ENCODE measurements at places on chromosomes 6 and 20.
A peak's percentile ranks its signal among the peaks of the same experiment; 100 is the strongest.

- DNase-seq: no peak
Measured at GRCh38 chr6:22828179-22829062, 259.1 kb downstream of the HDGFL1 start.

- DNase-seq: no peak
Measured at GRCh38 chr6:80638213-80639055, 532.0 kb downstream of the BCKDHB start.

GRCh38 chr20:35299780-35300179, 7.6 kb upstream of the FAM83C start:
- no peak for DNase-seq

DNA sequence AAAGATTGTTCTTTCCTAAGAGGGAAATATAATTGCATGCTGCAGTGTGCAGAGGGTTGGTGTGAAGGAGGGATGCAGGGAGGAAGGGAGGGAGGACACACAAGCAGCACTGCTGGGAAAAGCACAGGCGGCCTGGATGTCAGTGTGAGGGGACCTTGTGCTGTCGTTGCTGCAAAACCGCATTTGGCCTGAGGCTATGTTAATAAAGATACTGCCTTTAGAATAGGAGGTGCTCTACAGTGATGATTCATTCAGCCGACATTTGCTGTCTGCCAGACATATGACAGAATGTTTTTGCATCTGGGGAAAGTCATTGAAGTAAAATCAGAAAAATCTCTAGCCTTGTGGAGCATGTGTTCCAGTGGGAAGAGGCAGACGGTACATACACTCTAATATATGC, 50.5 kb upstream of the TRIM26 start:
- DNase-seq: no peak

GRCh38 chr20:58576603-58576970, 61.4 kb upstream of the APCDD1L start:
- no peak for DNase-seq

DNA sequence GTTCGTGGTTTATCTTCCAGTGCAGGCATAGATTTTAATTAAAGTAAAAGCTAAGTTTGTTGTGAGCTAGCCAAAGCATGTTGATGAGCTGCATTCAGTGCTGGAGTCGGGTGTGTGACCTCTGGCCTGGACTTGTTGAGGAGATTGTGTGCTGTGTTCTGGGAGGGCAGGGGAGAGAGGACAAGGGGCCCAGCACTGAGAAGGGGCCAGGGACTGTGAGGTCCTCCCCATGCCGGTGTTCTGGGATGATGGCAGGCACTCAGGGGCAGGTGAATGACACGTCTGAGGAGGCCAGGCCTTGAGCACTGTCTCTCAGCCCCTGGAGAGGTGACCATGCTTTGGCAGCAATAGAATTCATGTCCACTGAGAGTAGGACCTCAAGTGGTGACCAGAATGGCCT, 97.9 kb downstream of the FOXF2 start:
- no peak for DNase-seq

GRCh38 chr20:2937902-2938301, 64.6 kb downstream of the PTPRA start:
- no peak for DNase-seq

- peak; percentile 36 for DNase-seq
Measured at GRCh38 chr6:160733050-160733646, 31.1 kb downstream of the PLG start.

GRCh38 chr6:50602292-50602691, 111.0 kb upstream of the TFAP2D start:
- no peak for DNase-seq

- no peak for DNase-seq
Measured at GRCh38 chr6:20168690-20169089, 43.6 kb downstream of the MBOAT1 start.

GRCh38 chr6:37382994-37383765, 29.4 kb downstream of the RNF8 start:
- no peak for DNase-seq

DNA sequence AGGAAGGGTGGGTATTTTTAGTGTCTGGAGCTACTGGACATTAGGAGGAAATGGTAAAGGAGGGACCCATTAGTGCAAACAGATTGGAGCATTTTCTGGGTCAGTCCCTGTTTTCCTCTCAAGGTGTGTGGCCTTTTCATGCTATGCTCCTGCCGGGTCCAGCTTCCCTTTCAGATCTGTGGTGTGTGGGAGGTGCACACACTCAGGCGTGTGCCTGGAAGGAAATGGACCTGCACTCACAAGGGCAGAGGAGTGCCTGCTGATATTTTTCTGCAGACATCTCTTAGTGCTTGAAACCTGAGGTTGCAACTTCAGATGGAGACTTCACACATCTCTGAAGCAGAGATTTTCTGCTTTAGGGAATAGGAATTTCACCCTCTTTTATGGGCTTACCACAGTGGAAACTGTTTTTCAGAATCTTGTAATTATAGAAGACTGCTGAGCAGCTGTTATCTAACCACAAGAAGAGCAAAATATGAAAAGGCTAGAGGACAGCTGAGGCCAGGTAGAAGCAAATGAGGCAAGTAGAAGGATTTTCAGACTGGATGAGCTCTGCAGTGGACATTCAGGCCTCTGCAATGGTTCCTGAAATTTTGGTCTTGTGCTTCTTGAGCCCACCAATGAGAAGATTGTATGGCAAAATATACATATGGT, 764.3 kb downstream of the QKI start:
- DNase-seq: no peak

DNA sequence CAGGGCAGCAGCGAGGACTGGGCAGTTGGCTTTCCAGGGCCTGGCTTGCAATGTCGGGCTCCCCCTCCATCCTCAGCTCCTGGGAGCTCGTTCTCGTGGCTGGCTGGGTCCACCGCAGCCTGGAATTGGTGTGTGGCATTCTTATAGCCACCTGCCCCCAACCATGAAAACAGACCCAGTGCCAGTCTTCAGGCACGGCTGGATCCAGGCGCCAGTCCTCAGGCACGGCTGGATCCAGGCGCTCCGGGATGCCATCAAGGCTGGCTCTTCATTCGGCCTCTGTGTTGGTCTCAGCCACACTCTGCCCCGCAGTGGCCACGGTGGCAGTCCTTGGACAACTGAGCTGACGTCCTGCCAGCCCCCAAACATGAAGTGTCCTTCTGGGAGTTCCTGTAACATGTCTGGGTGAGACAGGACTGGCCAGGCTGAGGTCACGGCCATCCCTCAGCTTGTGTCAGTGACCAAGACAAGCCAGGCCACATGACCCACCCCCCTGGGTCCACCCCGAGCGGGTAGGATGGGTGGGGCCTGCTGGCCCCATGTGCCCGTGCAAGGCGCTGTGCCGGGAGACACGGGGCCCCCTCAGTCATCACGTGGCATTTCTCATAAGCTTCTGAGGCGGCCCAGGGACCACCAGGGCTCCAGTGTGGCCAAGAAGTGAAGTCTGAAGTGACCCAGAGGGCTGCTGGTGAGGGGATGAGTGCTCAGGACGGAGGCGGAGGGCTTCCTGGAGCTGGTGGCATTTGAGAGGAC, 99.0 kb downstream of the TAF4 start:
- DNase-seq: no peak

DNA sequence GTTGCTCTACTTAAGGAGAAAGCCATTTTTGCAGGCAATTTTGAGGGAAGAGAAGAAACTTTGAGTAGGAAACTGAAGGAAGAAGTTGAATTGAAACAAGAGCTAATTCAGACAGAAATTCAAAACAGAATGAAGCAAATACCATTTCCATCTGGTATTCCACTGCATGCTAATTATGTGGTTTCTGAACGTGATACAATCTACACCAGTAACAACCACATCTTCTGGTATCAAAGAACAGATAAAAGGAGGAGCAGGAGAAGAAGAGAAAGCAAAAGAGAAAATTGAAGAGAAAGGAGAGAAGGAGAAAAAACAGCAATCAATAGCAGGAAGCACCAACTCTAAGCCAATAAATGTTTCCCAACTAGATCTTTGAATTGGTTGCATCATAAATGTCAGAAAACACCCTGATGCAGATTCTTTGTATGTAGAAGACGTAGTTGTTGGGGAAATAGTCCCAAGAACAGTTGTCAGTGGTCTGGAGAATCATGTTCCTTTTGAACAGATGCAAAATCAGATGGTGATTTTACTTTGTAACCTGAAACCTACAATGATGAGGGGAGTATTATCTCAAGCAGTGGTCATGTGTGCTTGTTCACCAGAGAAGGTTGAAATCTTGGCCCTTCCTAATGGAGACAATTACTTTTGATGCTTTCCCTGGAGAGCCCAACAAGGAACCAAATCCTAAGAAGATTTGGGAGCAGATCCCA, 132.4 kb downstream of the MACROD2 start:
- DNase-seq: no peak

- no peak for DNase-seq
Measured at GRCh38 chr6:39213195-39213920, 15.9 kb downstream of the KCNK5 start.

GRCh38 chr20:20851385-20851784, 138.9 kb upstream of the RALGAPA2 start:
- DNase-seq: no peak

GRCh38 chr20:24942679-24943078, 6.4 kb upstream of the CST7 start:
- DNase-seq: no peak

DNA sequence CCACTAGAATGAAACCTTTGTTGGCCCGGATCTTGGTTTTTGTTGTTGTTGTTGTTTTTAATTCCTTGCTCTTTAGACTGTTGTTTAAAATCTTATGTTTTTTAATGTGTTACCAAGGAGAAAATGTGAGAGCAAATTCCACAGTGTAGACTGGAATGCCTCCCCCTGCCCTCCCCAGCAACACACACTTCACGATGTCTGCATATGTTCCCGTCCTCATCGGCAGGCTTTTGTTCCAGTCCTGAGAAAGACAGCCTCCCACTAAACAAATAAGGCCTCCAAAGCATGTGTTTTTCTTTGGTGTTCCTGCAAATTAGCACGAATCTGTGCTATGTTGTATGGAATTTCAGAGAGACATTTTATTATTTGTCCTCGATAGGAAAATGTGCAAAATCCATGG, 263.3 kb upstream of the QKI start:
- no peak for DNase-seq

DNA sequence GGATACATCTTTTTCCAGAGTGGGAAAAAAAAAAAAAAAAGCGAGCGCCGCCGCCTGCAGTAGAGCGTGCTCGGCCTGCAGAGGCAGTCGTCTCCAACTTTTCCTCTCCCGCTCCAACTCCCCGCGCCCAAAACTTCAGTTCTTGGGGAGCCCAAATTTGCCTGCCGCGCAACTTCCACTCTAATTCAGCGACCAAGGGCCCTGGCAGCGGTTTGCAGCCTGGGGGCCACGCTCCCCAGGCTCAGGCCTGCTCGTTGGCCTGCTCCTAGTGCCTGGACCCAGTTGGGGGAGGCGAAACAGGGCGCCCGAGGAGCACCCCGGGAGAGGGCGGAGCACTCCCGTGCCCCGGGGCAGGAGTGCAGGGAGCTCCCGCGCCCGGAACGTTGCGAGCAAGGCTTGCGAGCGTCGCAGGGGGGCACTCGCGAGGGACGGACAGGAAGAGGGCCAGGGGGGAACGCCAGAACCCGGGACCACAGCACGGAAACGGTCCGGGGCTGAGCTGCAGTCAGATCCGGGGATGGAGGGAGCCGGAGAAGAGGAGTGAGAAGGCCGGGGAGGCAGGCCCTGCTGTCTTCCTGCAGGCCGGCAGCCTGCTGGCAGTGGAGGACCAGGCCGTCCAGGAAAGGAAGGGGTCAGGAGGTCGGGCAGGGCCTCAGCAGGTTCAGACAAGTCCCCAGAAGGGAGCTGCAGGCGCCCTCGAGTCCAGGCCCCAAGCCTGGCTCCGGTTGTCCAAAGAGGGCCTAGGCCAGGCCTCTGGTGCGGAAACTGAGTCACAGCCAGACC, at the start of gene STX16:
Gene STX16, plus strand, starts transcription at position 508 of the 783 bp plus-strand sequence. CDS start 724 bp downstream, outside the sequence.
- DNase-seq: peak; percentile 91

- no peak for DNase-seq
Measured at GRCh38 chr6:161598896-161599295, 325.0 kb upstream of the AGPAT4 start.

GRCh38 chr6:29628419-29629281, 4.3 kb downstream of the GABBR1 start:
- peak; percentile 55 for DNase-seq

- DNase-seq: no peak
Measured at GRCh38 chr20:4006640-4007039, 8.7 kb downstream of the RNF24 start.

DNA sequence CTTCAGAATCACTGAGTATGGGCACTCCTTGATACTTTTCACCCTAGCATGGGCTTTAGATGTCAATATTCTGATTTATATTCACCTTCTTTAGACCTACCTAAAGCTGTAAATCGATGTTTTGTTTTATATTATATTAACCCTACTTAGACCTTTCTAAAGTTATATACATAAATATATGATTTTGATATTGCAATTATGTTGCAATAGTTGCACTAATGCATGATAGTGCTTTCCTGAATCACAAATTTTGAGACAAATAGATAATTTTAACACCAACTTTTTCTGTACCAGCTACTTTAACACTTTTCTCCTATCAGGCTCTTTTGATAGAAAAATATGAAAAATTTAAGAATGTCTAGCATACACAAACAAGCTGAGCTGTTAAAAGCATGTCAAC, 34.0 kb upstream of the JAG1 start:
- no peak for DNase-seq

DNA sequence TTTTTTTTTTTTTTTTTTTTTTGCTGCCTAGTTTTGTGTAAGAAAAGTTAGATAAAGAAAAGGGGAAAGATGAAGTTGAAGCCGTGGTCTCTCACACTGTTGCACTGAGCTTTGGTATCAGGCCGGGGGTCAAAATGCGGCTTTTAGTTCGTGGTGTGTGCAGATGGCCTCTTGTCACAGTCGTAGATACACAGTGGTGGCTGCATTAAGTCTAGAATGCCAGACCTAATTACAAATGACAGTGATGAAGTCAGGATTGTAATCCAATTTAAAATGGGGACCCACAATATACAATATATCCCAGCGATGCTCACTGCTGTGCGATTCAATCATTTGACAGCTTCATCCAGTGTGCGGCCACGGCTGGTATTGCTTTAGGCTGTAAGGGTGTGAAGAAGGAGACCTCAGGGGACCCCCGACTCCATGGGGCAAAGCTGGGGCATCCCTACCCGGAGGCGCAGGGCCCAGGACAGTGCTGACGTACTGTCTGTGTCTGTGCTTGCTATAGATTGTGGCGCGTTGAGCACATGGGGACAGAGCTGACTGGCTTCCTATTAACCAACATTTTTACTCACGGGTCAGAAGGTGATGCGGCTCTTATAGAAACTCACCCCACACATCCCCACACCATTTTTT, 210.0 kb upstream of the SOX4 start:
- no peak for DNase-seq

- no peak for DNase-seq
Measured at GRCh38 chr6:46186583-46186982, 15.8 kb upstream of the ENPP5 start.

DNA sequence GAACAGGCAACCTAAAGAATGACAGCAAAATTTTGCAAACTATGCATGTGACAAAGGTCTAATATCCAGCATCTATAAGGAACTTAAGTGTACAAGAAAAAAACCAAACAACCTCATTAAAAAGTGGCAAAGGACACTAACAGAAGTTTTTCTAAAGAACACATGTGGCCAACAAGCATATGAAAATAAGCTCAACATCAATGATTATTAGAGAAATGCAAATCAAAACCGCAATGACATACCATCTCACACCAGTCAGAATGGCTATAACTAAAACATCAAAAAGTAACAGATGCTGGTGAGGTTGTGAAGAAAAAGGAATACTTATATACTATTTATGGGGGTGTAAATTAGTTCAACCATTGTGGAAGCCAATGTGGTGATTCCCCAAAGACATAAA, 5.5 kb downstream of the RFPL4B start:
- no peak for DNase-seq

Measured in activated CD4-positive, alpha-beta memory T cell treated with anti-CD3 and anti-CD28 coated beads, Interleukin-2, amount 10 ng/mL, durations not matched to agents 7 days and 5 days (primary cell).